Stimulated activated CD8-positive, alpha-beta memory T cell treated with anti-CD3 and anti-CD28 coated beads, Interleukin-15, amount 100 ng/mL, for 1 hour (primary cell): ENCODE measurements at places on chromosomes 12 and 14.

DNA sequence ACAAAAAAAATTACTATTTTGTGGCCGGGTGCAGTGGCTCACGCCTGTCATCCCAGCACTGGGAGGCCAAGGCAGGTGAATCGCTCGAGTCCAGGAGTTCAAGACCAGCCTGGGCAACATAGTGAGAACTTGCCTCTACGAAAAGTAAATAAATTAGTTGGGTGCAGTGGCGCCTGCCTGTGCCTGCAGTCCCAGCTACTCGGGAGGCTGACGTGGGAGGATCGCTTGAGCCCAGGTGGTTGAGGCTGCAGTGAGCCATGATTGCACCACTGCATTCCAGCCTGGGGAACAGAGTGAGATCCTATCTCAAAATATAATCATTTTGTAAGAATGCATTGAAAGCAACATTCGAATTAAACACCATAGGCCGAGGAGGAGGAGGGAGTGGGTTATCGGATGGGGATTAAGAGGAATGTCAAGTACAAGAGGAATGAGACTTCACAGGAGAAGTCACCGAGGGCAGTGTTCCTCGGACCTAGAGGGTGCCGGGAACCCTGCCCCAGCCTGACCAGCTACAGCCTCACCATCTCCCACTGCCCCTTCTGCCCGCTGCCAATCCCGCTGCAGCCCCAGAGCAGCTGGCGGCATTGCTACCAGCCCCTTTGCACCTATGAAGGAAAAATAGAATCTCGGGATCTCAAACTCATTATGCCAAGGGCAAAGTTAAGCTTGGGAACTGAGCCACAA is 32.6 kb upstream of the AACS start:
- no peak for DNase-seq

GRCh38 chr12:6552140-6552551 is 3.7 kb downstream of the IFFO1 start:
- no peak for DNase-seq

- DNase-seq = no peak
Observed at GRCh38 chr12:45670346-45671065, 59.0 kb upstream of the ARID2 start.

DNA sequence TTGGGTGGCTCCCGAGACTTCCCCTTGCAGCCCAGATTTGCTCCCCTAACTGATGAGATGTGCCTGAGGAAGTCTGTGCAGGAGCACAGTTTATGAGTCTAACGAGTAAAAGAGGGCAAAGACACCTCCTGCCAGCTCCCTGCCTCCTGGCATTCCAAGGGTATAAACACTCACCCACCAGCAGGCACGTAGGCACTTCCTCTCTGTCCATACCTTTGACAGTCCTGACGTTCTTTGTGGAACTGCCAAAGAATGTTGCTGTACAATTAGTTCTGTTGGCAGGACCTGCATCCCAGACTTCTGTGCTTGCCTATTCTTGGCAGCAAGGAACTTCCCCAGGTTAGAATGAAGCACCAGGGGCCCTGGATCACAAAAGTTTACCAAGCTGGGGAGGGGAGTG is 889.3 kb downstream of the BCL11B start:
- DNase-seq = no peak

- DNase-seq = no peak
Observed at GRCh38 chr14:90795744-90796143, 20.5 kb downstream of the TTC7B start.

DNA sequence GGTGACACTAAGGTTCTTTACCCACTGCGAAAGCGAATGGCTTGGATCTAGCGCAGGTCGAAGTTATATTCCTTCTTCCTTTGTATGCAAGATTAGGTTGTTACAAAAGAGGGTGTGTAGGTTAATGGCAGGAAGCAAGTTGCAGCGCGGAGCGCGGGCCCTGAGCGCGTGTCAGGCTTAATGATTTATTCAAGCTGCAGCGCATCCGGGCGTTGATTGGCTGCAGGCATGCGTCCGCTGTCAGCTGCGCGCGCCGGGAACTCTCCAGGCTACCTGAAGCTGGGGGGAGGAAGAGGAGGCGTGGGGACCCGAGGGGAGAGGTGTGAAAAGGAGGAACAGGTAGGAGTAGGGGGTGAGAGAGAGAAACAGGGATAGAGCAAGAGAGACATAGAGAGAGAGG is 7.4 kb downstream of the ASCL1 start:
- DNase-seq = no peak

- DNase-seq = no peak
Observed at GRCh38 chr14:75069811-75070145, 337 bp downstream of the ZC2HC1C start.

DNA sequence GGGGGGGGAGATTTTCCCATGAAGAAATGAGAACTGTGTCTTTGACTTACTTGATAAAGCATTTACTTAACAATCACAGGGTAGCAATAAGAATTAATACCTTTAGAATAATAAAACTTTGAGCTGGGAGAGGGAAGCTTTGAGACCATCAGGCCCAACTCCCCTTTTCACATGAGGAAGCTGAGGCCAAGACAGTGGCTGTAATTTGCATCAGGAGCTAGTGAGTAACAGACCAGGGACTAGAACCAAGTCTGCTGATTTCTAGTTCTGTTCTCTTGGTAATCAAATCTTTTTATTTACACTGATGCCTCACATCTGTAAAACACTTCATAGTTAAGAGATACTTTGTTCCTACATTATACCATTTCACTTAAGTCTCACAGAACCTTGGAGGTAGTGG is 28.7 kb downstream of the TTC8 start:
- DNase-seq = no peak

DNA sequence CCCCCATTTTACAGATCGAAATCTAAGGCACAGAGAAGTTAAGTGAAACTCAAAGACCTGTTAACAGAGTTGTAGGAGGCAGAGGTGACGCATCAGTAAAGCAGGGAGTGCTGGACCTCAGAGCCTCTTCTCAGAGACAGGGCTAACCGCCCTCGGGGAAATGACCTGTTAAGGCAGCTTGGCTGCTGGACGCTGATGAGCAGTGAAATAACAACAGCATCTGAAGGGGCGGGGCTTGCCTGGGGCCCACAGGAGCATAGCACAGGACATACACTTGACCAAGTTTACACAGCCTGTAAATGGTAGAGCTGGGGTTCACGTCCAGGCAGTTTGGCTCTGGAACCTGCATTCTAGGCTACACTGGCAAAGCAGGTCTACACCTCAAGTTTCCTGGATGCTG is 39.3 kb downstream of the LRTM2 start:
- DNase-seq = no peak

- no peak for DNase-seq
Observed at GRCh38 chr12:88865537-88865936, 285.3 kb upstream of the KITLG start.

DNA sequence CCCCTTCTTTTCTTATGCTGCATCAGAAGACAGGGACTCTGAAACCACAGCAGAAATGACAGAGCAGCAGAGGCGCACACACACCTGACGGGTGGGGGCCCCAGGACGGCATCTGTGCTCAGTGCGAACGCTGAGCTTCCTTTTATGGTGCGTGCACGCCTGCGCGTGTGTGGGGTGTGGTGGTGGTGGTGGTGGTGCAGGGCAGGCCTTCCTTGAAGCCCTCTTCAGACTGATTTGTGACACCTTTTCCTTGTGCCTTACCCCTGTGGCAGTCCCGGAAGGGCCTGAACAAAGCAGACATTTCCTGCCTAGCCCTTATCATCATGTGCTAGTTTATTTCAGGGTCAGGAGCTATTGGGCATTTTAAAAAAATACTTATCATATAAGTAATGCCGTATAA is 75.7 kb downstream of the TSPAN9 start:
- DNase-seq = no peak

DNA sequence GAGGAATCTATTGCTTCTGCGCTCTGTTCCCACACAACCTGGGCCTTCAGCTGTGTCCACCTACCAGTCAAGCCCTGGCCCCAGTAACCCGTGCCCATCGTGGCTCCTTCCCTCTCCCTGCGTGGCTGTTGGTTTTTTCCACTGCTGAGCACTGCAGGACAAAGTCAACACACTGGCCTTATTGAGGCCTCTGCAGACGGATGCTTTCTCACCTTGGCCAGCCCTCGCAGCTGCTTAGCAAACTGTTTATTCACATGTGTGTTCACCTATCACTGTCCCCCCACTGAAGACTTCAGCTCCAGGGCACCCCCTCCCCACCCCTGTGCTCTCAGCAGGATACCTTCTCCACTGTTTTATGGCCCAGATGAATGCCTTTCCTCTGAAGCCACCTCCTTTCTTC is 12.8 kb upstream of the GPX2 start:
- no peak for DNase-seq

DNA sequence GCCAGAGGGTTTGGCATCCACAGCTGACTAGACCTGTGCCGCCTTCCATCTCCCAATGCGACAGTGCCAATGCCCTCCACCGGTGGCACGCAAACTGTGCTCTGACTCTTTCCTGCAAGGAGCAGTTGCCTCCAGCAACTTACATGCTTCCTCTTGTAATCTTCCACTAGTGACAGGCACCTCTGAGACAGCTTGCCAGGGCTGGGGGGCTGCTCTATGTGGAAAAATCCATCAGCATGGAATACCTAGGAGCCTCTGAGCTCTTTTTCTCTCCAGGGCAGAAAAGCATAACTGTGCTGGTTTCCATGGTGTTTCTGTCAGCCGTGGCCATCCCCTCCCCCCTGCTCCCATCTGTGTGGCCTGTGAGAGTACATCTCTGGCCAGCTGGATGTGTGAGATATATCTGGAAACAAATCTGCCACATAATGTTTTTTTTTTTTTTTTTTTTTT is 110.6 kb downstream of the MYRFL start:
- DNase-seq = no peak

- no peak for DNase-seq
Observed at GRCh38 chr14:24071836-24072430, 571 bp downstream of the CPNE6 start.

- no peak for DNase-seq
Observed at GRCh38 chr12:26195250-26195640, at the start of gene SSPN. SSPN (plus strand) TSS chr12:26195573; CDS start chr12:26195673, 100 bp downstream.

DNA sequence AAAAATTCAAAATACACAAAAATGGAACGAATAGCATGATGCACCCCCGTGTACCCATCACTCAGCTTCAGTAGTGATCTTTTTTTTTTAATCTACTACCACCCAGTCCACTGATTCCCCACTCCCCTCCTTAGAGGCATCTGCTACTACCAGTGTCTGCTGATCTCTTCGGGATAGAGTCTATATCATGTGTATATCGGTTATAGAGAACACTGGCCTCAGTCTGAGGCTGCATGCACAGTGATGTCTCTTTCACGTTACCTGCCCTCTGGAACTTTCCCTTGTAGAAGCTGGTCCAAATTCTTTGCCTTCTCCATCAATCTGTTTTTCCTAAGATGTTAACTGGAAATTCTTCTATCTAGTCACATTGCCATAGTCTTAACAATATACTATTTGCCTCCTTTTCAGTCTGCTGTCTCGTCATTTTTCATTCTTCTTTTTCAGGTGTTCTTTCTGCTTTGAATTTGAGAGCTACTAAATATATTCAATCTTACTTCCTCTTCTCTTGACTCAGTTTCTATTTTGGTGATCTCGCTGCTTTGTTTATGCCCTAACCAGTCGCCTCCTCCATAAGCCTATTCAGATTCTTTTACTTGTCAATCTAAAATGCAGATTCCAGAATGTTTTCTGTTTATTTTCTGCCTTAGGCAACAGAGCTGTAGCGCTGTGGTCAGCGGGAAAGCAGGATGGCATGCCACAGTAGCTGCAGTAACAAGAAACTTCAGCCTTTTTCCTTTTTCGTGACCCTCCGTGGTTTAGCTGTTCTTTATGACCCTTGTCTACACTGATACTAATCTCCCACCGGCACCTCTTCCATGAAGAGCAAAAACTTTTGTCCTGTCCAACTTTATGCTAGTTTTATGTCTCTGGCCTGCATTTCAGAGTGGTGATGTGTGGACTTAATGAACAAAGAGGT is 67.0 kb downstream of the FBXW8 start:
- no peak for DNase-seq

DNA sequence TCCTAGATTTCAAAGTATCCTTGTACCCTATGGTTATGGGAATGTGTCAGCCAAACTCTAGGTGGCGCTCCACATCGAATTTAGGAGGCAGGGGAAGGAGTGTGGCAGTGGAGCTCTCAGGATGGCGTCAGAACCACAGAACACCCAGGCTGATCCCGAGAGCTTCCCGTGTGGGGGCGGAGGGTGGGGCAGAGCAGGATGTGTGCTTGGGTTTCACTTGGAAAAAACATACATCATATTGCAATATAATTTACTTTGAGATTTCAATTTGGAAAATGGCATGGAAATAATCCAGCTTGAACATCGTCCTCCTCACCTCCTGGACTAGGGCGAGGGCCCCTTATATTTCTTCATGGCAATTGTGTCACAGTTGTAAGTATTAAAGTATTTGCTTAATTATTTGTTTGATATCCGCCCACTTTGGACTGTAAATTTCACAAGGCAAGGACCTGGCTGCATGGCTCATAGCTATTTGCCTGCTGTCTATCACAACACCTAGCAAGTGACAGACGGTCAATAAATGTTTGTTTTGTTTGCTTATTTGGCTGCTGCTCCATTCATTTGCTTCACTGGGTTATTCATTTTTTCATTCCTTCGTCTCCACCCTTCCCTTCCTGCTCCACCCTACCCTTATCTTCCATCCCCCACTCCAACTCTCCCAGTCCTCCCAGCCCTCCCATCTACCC is 221.5 kb upstream of the HMGA2 start:
- DNase-seq = no peak

DNA sequence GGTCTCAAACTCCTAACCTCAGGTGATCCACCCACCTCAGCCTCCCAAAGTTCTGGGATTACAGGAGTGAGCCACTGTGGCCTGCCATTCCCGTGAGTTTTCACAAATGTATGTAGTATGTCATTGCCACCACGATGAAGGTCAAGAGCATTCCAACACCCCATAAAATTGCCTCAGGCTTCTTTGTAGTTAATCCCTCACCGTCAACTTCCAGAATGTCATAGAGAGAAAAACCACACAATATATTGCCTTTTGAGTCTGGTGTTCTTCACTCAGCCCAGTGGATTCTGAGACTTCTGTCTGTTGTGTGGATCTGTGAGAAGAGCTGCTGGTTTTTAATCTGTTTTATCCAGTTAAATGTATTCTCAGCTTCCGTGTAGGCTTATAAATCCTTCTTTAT is 12.6 kb upstream of the CFAP251 start:
- no peak for DNase-seq

- no peak for DNase-seq
Observed at GRCh38 chr14:34069854-34070582, 119.1 kb upstream of the EGLN3 start.

GRCh38 chr12:24500421-24500820 is 448.5 kb downstream of the BCAT1 start:
- DNase-seq = no peak

GRCh38 chr12:22994316-22994675 is 369.3 kb downstream of the ETNK1 start:
- no peak for DNase-seq

DNA sequence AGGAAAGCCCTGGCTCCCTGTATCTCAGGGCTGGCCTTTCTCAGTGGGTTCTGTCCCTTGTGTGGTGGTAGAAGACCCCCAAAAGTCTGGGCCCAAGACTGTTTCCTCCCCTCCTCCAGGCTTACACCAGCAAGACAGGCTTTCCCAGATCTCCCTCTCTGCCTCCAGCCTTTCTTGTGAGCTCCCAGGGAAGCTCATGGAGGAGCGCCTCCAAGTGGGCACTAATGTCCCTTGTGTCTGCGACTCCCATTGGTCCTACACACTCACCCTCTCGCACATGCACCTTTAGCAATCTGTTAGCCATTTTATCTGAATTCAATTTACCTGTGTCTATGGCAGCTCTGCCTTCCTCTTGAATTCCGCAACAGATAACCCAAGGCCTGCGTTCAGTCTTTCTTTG is 251.1 kb upstream of the CAND1 start:
- DNase-seq = no peak

GRCh38 chr14:81401420-81402122 is 1.4 kb upstream of the STON2 start:
- DNase-seq = no peak

GRCh38 chr12:47775100-47775911 is 2.3 kb downstream of the SLC48A1 start:
- DNase-seq = no peak
